ENCODE measurements at places on chromosomes 11 and 22.

- DNase-seq: no peak
Measured at GRCh38 chr11:44957040-44957515, 6.4 kb upstream of the TP53I11 start.

GRCh38 chr11:100629671-100630070 lies 57.4 kb upstream of the ARHGAP42 start:
- DNase-seq: no peak

- no peak for DNase-seq
Measured at GRCh38 chr11:98798333-98798732, 222.4 kb upstream of the CNTN5 start.

- DNase-seq: no peak
Measured at GRCh38 chr11:118212131-118212725, 12.6 kb downstream of the JAML start.

- DNase-seq: no peak
Measured at GRCh38 chr11:76155500-76156227, 50.6 kb downstream of the WNT11 start.

DNA sequence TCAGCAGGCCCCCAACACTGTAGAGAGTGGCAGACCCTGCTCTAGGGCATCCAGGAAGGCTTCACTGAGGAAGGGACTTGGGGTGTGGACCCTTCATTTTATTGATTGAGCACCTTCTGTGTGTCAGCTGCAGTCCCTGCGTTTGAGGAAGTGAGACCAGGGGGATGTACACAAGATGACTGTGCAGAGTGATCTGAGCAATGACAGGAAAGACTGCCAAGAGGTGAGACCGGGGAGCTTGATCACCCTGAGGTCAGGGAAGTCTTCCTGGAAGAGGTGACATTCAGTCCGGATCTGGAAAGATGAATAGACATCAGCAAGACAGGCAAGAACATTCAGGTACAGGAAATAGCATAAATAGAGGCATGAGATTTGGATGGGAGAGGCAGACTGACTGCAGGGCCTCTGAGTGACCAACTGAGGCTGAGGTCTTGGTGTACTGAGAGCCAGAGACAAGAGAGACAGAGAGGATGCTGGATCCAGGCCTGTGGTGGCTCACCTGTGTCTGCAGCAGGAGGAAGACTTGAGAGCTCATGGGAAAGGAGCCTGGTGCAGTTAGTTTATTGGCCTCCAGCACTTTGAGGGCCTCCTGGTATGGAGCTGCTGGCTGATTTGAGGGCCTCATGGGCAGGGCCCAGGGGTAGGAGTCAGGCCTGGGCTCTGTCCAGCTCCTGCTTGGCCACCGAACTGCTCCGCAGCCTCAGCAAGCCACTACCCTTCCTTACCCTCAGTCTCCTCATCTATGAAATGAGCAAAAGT lies 5.2 kb downstream of the DGAT2 start:
- DNase-seq: no peak

DNA sequence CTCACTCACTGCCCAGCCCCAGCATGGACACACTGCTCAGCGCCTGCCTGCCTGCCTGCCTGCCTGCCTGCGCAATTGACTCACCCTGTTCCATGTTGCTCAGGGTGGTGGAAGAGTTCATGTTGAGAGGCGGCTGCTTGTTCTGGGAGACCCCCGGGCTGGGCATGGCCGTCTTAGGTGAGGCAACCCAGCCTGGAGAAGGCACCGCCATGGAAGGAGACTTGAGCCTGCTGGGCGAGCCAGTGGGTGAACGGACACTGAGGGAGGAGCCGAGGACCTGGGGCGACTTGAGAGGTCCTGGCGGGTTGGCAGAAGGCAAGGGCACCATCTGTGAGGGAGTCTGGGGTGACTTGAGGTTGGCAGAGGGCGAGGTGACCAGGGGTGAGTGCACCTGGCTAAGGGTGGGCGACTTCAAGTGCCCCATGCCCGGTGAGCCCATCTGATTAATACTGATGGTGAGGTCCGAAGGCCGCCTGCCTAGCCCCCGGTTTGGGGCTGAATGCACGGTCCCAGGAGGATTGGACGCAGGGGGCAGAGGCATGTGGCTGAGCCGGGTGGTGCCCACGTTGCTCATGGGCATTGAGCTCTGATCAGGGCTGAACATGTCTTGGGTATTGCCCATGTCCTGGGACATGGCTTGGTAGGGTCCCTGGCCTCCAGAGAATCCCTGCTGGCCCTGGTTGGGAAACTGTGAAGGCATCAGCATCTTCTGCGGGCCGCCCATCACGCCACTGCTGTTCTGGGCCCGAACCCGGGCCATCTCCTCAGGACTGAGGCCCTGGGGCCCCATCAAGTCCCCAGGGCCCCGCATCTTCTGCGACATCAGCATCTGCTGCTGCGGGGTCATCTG lies 17.1 kb downstream of the CXCR5 start:
- DNase-seq: no peak

GRCh38 chr11:17918049-17918605 lies 94.7 kb downstream of the SERGEF start:
- no peak for DNase-seq
